Bronchial epithelial cell (primary cell): ENCODE measurements at places on chromosomes 3 and 15.
A peak's percentile ranks its signal among the peaks of the same experiment; 100 is the strongest.

- DNase-seq, result no peak
Observed at GRCh38 chr15:57540736-57541135, 51.0 kb upstream of the MYZAP start.

- DNase-seq, result no peak
Observed at GRCh38 chr3:43872901-43873300, 182.2 kb downstream of the ABHD5 start.

DNA sequence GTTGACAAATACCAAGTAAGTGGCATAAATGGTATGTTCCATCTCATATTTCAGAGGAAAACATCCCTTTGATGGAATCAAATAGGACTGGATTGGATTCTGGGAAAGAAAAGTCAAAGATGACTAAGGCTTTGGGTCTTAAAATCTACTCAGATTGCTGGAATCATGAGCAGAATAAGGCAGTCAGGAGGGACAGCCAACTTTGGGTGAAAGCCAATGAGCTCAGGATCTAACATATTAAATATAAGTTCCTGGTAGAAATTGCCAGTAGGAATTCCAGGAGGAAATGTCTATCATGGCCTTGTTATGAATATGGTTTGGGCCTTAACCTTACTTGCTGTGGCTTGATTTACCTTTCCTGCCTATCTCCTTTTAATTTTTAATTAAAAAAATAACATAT is 55.3 kb downstream of the ISL2 start:
- DNase-seq, result no peak

DNA sequence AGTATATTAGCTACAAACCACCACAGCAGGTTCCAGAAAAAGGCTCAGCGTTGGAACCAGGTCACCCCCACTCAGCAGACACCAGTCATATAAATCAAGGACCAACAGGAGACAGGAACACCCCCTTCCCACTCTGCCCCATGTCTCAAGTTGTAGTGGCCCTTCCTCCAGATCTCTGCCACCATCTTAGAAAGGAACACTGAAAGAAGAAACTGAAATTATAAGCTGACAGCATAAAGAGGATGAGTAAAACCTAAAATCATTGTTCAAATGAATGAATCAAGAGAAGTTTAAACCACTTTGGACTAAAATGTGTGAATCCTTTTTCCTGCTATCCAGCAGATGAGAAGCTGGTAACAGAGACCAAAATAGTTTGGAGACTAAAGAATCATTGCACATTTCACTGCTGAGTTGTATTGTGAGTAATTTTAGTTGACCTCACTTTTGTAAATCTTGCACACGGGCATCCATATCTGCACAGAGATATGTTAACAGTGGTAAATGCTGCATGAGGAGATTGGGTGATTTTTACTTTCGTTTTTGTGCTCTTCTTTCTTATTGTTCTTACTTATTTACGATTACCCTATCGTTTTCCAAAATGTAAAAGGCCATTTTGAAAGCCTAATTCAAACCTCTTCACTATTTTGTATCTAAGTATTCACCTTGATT is 19.8 kb downstream of the CCR3 start:
- no peak for DNase-seq

DNA sequence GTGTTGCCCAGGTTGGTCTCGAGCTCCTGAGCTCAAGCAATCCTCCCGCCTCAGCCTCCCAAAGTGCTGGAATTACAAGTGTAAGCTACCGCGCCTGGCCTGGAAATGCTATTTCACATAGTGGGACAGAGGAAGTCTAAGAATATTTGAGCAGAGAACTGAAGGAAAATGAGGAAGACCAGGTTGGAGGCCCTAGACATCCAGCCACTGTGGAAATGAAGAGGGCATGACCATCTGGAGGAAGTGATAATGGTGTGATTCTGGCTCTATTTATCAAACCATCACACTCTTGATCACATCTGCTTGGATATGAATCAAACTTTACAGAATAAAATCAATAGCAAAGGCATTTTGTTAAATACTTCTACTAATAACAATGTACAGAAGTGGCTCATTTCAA is 65.9 kb upstream of the ARHGEF3 start:
- no peak for DNase-seq

- DNase-seq, result peak; percentile 69
Observed at GRCh38 chr3:149042789-149043386, 43.4 kb downstream of the HLTF start.

DNA sequence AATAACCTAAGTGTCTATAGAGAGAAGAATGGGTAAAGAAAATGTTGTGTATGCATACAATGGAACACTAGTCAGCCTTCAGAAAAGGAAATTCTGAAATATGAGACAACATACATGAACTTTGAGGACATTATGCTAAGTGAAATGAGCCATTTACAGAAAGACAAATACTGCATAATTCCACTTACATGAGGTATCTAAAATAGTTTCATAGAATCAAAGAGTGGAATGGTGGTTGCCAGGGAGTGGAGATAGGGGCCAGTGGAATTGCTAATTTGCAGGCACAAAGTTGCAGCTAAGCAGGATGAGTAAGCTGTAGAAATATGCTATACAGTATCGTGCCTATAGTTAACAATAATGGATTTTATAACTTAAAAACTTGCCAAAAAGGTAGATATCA is 779.6 kb upstream of the ARPP21 start:
- no peak for DNase-seq

DNA sequence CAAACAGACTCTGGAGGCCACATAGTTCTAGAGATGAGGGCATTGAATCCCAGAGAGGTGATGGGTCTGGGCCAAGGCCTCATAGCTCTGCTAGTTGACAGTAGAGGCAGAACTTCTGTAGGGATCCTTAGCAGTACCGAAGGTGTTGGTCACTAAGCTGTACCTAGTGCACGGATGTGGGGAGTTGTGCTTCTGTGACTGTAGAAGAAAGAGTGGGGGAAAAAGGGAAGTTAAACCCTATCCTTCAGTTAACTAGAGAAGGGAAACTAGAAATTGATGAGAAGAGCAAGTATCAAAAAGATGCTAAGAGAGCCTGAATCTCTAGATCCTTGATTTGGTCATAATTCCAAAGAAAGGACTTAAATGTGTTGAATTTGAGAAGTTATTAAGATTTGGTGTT is 186.7 kb downstream of the NFKBIZ start:
- no peak for DNase-seq
